ENCODE measurements at places on chromosomes 1 and 21.

- no peak for DNase-seq
Measured at GRCh38 chr1:18479454-18479853, 1.3 kb upstream of the KLHDC7A start.

DNA sequence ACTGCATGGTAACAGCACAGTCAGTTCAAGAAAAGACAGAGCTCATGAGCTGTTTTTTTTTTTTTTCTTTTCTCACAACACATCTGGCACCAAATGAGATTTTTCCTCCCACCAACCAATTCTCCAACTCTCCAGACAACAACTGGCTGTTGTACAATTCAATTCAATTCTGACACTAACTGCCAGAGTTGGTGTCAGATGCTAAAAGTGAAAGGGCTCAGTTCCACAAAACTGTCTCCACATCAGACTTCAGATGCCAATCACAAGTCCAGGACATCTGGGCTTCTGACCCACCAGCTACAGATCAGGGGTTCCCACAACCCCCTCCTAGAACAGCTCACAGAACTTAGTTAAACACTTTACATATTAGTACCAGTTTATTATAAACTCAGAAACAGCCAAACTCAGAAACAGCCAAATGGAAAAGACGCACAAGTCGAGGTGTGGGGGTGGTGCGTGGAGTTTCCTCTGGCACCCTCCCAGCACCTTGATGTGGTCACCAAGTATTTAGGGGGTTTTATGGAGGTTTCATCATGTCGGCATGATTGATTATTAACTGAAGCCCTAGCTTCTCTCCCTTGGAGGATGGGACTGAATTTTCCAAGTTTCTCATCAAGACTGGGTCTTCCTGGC, 39.2 kb upstream of the LRRC8D start:
- no peak for DNase-seq

- DNase-seq = no peak
Measured at GRCh38 chr1:220556641-220557040, 28.7 kb downstream of the MARK1 start.

DNA sequence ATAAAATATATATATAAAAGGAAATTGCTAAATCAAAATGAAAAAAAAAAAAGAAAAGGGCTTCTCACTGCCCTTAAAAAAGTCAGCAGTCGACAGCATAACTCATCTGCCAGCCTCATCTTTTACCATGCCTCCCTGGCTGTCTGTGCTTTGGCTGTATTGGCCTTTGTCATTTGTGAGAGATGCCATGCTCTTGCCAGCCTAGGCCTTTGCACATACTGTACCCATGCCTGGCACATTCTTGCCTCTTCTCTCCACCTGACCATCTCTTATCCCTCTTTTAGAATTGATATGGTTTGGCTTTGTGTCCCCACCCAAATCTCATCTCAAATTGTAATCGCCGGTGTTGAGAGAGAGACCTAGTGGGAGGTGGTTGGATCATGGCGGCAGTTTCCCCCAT, 37.1 kb downstream of the DIRAS3 start:
- no peak for DNase-seq

DNA sequence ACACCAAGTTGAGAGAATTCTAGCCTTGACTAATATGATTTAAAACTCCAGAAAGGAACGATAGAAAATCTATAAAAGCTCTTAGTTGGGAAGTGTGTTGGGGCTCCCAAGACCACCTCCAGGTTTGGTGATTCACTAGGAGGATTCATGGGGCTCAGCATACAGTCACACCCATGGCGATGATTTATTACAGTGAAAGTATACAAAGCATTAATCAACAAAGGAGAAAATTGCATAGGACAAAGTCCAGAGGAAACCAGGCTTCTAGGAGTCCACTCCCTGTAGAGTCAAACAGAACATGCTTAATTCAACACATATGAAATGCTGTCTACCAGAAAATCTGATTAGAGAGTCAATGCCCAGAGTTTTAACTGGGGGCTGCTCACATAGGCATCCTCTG, 4.8 kb downstream of the CDCA8 start:
- no peak for DNase-seq

DNA sequence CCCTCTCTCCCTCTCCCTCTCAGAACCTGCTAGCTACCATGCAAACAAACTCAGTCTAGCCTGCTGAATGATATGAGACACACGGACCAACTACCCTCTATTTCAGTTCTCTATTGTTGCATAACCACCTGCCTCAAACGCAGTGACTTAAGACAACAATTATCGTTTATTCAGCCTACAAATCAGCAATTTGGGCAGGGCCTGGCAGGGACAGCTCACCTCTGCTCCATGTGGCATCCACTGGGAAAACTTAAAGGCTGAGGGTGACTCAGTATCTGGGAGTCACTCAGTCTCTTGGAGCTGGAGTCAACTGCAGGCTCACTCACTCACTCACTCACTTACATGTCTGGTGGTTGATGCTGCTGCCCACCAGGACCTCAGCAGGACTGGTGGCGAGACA, 121.3 kb downstream of the SEC16B start:
- no peak for DNase-seq

DNA sequence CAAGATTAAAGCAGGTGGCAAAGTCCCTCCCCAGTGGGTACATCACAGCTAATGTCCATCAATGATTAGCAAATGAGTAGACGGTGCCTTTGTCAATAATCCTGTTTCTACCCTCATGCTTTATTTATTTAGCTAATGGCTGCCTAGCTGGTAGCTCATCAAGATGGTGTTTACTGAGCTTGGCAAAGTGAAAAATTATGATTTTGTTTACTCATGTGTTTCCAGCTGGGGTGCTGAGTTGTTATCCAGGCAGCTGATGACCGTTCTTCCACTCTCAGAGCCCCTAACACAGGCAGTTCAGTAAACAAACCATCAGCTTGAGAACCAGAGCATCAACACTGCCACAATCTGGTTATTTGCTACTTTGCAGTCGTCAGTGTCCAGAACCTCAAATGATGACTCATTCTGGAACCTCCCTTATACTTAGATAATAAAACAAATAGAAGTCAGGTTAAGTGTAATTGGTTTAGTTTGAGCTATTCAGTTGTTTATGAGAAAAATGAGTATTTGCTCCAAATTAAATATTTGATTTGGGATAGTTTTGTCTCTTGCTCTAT, 163.9 kb downstream of the ST6GALNAC5 start:
- no peak for DNase-seq

DNA sequence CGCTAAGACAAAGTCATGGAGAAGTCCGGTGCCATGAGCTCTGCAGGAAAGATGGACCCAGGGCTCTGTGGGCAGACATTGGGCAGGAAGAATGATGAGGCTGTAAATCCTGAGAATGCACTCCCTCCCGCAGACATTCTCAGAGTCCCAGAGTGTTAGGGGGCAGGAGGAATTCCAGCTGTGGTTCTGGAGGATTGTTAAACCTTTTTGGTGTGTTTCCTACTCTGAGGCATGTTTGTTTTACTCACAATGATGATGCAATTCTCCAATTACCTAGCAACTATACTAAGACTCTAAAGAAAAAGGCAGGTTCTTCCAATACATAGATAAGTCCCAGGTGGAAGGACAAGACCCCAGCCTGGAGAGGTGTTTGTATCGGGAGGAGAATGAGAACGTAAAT, 2.8 kb upstream of the CAPN9 start:
- DNase-seq = no peak

GRCh38 chr1:248775441-248775840, 19.9 kb upstream of the LYPD8 start:
- DNase-seq = no peak

DNA sequence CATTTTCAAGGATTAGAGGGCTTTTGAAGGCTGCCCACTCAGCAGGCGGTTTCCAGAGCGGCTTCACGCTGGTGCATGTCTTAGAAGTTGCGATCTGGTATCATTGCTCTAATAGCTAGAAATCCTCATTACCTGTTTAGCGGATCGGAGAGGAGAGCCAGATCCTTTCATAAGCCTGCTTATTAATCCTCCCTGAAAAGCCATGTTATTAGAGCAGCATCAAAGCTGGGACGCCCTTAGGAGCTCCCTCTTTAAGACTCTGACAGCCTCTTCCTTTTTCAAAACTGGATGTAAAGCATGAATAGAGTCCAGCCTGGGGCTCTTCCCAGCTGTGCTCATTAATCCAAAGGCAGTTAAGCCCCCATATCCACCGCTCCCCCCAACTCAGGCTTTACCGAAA, 13.9 kb upstream of the CTSE start:
- DNase-seq = no peak

GRCh38 chr1:56481140-56481694, 98.1 kb downstream of the PLPP3 start:
- no peak for DNase-seq

DNA sequence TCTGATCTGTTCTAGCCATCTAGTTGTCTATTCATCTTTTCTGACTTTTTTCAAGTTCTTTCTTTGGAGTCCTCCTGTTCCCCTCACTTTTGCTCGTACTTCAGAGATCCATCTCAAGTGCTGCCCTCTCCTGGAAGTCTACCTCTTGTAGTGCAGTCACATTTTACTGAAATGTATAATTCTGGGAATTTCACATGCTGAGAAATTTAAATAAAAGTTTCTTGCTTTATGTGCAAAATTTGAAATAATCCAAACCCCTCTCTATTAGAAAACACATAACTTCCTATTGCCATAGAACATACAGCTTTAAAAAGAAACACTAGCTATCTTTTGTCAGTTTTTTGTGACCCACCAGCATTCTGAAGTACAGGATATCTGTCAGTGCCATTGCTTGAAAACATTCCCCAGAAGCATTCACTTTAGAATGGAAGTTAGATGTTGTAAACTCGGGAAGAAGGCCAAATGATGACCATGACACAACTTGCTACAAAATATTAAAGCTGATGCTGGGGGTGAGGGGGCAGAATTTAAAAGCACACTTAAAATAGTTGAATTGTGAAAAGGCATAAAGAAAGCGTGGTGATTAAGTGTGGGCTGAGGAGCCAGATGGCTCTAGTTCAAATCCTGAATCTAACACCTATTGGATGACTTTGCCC, 22.0 kb downstream of the RLF start:
- DNase-seq = peak; percentile 27

DNA sequence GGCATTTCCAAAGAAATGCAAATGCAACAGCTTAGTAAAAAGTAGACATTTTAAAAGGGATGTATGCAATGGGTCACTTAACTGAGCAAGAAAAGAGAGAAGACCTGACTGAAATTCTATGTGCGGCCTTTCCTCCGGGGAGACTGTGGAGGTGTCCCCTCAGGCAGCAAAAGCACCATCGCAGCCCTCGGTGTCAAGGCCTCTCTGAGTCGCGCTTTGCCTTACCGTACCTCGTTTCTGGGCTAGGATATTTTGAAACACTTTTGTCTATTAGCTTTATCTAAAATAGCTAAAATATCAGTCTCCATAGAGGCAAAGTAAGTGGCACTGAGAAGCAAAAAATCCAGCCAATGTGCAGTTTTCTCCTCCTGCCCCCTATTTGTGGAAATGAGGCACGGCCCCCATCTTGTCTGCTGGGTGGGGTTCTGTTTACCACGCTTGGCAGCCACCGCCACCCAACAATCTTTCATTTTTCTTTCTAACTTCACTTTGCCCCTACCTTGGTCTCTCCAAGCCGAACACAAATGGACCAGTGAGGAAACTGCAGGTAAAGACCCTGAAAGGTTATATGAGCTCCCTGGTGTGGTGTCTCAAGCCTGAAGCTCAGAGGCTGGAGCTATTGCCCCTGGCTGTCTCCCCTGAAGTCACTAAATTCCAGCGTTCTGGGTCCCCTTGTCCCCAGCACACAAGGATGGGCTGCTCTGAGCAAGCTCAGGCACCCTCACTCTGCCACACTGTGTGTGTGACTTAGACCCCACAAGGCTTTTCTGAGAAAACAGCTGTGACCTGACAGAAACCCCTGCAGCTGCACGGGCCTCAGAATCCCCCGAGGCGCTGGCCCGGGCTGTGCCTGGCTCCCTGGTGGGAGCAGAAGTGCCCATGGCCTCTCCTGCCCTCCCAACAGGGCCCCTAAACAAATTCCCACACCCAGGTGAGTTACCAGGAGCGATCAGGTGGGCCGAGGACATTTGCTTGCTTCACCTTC, 1.6 kb downstream of the CD247 start:
- DNase-seq = no peak

- no peak for DNase-seq
Measured at GRCh38 chr1:43368646-43369020, 822 bp upstream of the ELOVL1 start.

DNA sequence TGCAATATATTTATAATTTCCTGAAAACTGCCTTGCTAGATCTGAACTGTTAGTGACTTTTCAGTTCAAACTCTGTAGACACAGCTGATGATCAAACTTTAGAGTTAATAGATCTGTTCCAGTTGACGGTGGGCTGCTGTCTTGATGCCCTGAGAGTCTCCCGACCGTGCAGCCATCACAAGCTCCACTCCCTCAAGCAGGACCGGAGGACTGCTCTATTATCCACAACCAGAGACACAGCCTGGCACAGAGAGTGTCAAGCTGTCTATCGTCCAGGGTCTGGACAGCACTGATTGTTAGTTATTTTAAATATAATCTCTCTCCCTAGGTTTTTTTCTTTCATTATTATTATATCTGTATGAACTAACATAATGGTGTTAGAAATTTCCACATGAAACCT, 8.0 kb downstream of the CHODL start:
- DNase-seq = no peak
